ENCODE measurements at places on chromosomes 7 and 10. TPM values are rescaled to one million over a fixed set of nuclear protein-coding genes. Genes with fewer than 3 reads are reported as not detected.

The PLXDC2 gene
- total RNA-seq, result 0.22 TPM

- DNase-seq, result peak; percentile 43
These were observed 1.8 kb upstream of the DUSP5 start for GRCh38 chr10:110495731-110496552.

- no peak for DNase-seq
These were observed 4.3 kb downstream of the COPS6 start for GRCh38 chr7:100093054-100093453.

- DNase-seq, result no peak
These were observed 233.1 kb downstream of the SEMA3E start for GRCh38 chr7:83415840-83416239.

The TRIM56 gene
- 26.0 TPM for total RNA-seq

GRCh38 chr7:7183061-7183837 is 905 bp downstream of the C1GALT1 start:
- DNase-seq, result peak; percentile 53

- DNase-seq, result no peak
These were observed 7.5 kb upstream of the FAM131B start for GRCh38 chr7:143369678-143370651.

DNA sequence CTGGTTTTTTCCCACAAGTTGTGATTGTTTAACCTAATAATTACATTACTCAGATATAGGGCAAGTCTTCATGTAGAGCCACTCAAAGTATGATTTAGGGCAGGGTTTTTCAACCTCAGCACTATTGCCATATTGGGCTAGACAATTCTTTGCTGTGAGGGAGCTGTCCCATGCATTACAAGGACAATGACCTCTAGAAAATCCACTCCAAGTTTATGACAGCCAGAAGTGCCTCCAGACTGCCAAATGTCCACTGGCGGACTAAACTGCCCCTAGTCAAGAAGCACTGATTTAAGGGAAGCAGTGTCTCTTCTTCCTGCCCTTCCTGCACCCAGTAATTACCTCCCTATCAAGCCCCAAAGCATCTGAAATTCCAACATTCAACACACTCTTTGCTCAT is 54.4 kb downstream of the ZNF800 start:
- no peak for DNase-seq

GRCh38 chr10:132213917-132214316 is 27.2 kb downstream of the DPYSL4 start:
- DNase-seq, result no peak

- DNase-seq, result no peak
These were observed 214.2 kb upstream of the KAT6B start for GRCh38 chr10:74612195-74612594.

The CH25H gene
- total RNA-seq, result 0.44 TPM

DNA sequence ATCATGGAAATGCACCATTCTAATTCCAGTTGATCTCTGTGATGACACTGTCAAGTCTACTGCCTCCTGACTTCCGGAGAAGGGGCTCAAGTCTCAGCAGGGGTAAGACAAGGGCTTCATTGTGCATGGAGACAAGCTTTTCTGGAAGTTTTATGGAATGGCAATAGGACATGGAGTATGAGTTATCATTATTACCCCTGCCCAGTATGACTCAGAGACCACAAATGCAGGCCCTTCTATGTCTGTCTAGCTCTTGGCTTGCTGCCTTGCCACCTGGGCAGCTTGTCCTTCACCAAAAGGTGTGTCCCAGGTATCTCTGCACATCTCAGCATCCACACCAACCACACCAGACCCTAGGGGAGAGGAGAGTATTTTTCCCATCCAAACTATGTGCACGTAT is 34.9 kb upstream of the KIAA1217 start:
- DNase-seq, result no peak

The TMEM130 gene
- total RNA-seq, result not detected

- DNase-seq, result no peak
These were observed 13.6 kb downstream of the MRPS33 start for GRCh38 chr7:141001122-141001521.

- DNase-seq, result no peak
These were observed 3.6 kb downstream of the BLVRA start for GRCh38 chr7:43761938-43762692.

GRCh38 chr7:142812437-142813215 is 41.9 kb downstream of the PRSS2 start:
- DNase-seq, result no peak

DNA sequence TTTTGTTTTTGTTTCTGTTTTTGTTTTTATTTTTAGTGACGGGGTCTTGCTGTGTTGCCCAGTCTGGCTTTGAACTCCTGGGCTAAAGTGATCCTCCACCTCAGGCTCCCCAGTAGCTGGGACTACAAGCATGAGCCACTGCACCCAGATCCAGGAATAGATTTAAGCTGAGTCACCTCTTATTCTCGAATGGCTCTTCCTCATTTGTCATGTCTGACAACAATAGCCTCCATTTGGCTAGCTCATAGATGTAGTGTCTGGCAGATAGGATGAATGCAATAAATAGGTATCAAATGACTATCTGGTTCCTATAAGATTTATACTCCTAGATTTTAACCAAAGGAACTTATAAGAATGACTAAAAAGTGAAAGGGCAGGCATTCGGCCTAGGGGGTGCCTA is 172.9 kb downstream of the TMEM26 start:
- no peak for DNase-seq

DNA sequence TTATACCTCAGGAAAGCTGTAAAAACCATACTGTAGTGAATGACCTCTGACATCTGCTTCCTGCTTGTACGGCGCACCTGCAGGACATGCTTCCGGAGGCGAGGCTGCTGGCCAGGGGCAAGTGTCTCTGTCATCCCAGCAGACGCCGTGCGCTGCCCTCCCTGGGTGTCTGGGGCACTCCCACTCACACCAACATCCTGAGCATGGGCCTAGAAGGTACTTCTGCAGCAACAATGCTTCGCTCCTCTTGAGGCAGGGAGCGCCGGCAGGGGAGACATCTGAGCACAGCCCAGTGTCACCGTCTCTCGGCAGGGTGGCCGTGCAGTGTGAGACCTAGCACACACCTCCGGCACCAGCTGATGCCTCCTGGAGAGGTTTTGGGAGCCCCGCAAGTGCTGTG is 269.2 kb downstream of the MAD1L1 start:
- no peak for DNase-seq

- no peak for DNase-seq
These were observed 10.0 kb downstream of the IDI2 start for GRCh38 chr10:1015688-1016087.

The TMEM140 gene
- 21.8 TPM for total RNA-seq

GRCh38 chr10:123865880-123866279 is 25.7 kb downstream of the CPXM2 start:
- DNase-seq, result no peak

The ZNF853 gene
- 4.2 TPM for total RNA-seq

The EN2 gene
- total RNA-seq, result not detected

The TCF7L2 gene
- total RNA-seq, result 8.6 TPM

DNA sequence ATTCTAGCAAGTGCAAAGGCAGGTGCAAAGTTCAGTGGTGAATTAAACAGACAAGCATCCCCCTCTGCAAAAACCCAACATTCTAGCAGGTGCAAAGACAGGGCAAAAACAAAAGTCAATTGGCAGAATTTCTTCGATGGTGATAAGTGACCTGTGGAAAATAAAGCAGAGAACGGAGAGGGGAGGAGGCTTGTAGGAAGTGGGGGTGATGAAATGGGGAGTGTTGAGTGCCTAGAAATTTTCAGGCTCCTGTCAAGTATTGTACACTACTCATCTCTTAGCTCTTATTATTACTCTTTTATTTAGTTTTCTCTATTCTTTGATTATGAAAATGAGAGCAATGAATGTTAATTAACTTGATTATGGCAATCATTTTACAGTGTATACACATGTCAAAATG is 2.4 kb upstream of the CD36 start:
- DNase-seq, result no peak

GRCh38 chr10:63376560-63377304 is 89.0 kb downstream of the JMJD1C start:
- peak; percentile 14 for DNase-seq

GRCh38 chr10:97542169-97543024 is 30.2 kb upstream of the ANKRD2 start:
- no peak for DNase-seq

All from CD8-positive, alpha-beta T cell (primary cell).